ENCODE measurements at places on chromosomes 7 and 10. TPM values are rescaled to one million over a fixed set of nuclear protein-coding genes. Genes with fewer than 3 reads are reported as not detected.

DNA sequence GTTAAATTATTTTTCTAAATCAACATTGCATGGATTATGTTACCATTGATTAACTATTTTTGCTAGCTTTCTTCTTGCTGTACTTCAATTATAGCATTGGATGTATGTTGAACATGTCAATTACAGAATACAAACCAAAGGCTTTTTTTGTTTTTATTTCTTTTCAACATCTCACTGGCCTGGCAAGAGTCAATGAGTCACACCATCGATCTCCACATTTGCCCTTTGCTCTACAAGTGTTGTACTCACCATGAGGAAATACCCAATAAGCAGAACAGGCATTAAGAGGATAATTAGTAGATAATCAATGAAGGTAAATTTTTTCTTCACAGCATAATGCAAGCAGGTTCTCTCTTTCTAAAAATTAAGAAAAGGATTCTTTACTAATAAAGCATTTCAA is 23.3 kb downstream of the ANKRD22 start:
- DNase-seq: no peak

DNA sequence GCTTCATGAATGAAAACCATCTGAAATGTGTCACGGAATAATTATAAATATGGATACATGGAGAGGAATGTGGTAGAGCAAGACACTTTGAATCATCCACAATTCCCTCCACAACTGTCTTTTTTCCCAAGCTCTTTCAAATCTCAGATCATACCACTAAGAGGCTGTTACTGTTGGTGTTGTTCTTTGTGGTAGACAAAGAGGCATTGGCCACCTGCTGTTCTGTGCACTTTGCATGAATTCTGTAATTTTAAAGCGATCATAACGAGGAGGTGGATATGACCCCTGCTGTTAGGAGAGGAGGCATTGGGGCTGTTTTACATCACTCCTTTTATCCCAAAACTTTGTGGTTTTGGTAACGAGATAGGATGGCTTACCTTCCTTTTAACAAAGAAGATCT is 141.2 kb upstream of the KLF6 start:
- no peak for DNase-seq

DNA sequence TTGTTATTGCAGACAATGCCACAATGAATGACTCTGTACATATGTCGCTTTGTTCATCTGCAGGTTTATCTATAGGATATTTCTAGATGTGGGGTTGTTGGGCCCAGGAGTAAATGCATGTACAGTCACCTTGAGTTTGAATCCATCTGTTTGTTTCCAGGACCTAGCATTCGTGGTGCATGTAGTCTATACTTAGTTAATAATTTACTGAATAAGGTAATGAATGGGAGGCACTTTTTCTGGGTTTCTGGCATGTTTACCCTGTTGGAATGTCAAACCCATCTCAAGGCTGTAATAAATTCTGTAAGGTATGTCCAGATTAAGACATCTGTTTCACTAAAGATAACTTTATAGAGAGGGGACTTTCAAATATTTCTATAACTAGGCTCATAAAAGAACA is 23.5 kb downstream of the HECTD2 start:
- no peak for DNase-seq

GRCh38 chr10:82392533-82392932 is 517.5 kb downstream of the NRG3 start:
- DNase-seq: no peak

GRCh38 chr10:51918884-51919325 is 219.5 kb upstream of the CSTF2T start:
- no peak for DNase-seq

DNA sequence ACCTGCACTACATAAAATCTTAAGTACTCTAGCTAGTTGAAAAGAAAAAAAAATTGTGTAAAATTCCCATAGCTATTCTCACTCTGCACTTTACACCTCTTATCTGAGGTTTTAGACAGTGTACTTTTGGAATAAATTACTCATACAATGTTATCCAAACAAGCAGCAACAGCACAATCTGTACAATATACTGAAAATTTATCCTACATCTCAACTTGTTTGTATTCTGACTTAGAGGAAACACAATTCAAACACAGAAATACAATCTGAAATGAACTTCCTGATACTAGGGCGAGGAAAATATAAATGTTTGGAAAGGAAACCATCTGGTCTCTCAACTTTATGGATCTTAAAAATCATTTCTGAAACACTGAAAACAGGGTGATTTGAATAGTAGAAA is 381.7 kb downstream of the THSD7A start:
- no peak for DNase-seq

- DNase-seq: peak; percentile 83
Observed at GRCh38 chr7:128135515-128136214, 104.4 kb upstream of the LRRC4 start.

DNA sequence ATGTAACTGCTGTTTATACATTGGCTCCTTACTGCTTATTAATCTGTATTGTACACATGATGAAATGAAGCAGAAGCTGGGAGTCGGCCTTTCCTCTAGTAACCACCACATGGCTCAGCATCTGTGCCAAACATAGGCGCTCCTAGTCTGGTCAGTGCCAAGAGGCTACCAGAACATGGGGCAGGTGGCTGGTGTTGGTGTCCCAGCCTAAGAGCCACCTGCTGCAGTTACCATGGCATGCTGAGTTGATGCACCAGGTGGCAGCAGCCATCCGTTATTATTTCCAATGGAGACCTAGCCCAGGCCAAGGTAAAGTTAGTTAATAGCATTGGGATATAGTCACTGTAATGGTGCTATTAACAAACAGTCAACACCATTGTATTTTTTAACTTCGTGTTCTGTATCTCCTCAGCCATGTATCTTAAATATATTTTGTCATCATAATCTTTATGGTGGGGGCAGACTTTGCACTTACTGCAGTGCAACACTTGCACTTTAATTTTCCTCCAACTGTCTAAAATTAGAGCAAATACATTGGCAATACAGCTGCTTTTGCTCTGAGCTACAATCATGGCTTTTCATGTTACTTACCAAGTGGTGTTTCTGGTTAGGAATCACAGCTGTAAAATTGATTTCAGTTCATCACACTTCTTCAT is 33.1 kb downstream of the HBP1 start:
- no peak for DNase-seq

GRCh38 chr10:124539935-124540641 is 78.5 kb downstream of the LHPP start:
- peak; percentile 68 for DNase-seq

- DNase-seq: no peak
Observed at GRCh38 chr7:33578881-33579672, 326.3 kb upstream of the BMPER start.

DNA sequence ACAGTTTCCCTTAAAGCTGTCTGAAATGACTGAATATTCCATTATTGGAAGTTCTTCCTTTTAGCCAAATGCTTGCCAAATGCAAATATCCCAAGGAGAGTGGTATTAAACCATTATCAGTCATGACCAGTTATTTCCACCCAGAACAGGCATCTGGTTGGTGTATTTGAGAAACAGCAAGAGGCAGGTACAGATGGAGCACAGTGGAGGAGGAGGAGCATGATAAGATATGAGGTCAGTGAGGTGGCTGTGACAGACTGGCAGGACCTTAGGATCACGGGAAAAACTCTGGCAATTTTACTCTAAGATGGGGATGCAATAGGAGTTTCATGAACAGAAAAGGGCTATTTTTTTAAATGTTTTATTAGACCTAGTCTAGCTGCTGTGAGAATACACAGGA is 6.4 kb downstream of the HEPACAM2 start:
- no peak for DNase-seq

- no peak for DNase-seq
Observed at GRCh38 chr7:5320391-5320790, 37.6 kb downstream of the SLC29A4 start.

The SPDYE8 gene
- not detected for total RNA-seq

The ACHE gene
- not detected for total RNA-seq

The SLC37A3 gene
- total RNA-seq: 39.4 TPM

The ZP3 gene
- 2.8 TPM for total RNA-seq
